ENCODE measurements at places on chromosomes 4 and X.

- DNase-seq, result peak; percentile 36
These were observed 39.0 kb downstream of the ENPEP start for GRCh38 chr4:110514889-110515479.

- DNase-seq, result peak; percentile 52
These were observed 260.9 kb downstream of the GLUD2 start for GRCh38 chrX:121308276-121308805.

DNA sequence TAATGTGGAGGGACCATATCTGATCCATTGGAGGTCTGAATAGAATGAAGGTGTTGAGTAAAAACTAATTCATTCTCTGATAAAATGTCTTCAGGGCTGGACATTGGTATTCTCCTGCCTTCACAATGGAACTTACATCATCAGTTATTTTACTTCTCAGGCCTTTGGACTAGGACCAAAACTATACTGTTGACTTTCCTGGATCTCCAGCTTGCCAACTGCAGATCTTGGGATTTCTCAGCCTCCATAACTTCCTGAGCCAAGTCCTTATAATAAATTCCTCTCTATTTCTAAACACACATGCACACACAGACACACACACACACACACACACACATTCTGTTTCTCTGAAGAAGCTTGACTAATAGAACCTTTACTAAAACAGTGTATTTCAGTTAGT is 1858.6 kb upstream of the ADGRL3 start:
- DNase-seq, result no peak

DNA sequence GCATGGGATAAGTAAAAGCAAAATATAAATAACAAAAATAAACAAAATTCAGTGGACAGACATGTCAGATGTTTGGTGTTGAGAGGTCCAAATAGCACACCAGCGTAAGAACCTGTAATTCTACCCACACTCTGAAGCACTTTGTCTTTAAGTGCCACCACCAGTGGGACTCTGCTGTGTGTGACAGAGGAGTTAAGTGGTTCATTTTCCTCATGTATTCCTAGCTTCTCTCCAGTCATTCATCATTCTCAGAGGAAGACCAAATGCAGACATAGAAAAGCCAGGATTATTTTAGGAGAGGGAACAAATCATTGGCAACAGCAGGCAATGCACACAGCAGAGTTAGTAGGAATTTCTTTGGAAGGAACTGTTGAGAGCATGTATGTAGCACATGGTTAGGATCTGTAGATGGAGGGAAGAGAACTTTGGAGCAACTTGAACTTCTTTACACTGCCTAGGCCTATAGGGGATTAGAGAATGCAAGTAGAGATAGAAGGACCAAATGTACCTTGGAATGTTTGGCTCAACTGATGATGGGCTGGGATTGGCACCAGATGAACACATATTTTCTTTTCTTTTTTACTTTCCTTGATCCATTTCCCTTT is 43.0 kb upstream of the ARHGAP24 start:
- no peak for DNase-seq

DNA sequence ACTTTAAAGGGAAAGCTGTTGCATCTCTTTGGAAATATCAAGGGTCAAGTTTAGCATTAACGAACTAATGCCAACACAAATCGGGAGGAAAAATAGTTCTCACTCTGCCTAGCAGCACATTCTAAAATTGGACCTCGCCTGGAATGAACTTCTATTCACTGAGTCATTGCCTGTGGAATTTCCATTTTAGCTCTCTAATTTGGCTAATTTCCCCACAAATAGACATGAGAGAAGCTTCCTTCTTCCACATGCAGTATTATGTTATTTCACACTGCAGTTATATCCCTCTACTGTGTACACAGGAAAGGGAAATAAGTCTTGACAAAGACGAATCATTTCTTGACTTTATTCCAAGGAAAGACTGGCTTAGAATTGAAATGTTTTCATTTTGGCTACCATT is 9.3 kb downstream of the ZXDA start:
- no peak for DNase-seq

- no peak for DNase-seq
These were observed 153.8 kb downstream of the AREG start for GRCh38 chr4:74598611-74599325.

DNA sequence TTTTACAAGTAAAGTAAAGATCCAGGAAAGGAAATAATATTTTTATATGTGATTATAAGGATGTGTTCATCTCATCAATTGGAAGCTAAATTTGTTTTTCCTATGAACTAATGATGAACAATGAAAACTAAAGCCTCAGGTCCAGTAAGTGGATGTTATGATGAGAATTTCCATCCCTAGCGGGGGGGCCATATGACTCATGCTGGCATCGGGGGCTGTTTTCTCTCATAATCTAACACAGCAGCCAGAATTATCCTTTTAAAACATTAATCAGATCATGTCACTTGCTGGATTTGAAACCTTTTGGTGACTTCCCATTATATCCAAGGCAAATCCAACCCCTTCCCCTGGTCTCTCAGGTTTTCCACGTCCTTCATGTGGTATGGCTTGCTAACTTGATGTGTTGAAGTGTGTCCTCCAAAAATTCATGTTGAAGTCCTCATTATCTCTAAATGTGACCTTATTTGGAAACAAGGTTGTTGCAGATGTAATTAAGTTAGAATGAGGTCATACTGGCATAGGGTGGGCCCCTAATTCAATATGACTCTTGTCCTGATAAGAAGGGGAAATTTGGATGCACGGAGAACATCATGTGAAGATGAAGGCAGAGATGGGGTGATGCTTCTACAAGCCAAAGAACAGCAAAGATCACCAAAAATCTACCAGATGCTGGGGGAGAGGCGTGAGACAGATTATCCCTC is 96.8 kb downstream of the AKAP4 start:
- DNase-seq, result no peak

- no peak for DNase-seq
These were observed 196.5 kb downstream of the BMPR1B start for GRCh38 chr4:94954251-94954650.

- DNase-seq, result no peak
These were observed 7.7 kb upstream of the STK32B start for GRCh38 chr4:5043579-5043978.

GRCh38 chr4:94882756-94883155 is 125.0 kb downstream of the BMPR1B start:
- DNase-seq, result no peak

DNA sequence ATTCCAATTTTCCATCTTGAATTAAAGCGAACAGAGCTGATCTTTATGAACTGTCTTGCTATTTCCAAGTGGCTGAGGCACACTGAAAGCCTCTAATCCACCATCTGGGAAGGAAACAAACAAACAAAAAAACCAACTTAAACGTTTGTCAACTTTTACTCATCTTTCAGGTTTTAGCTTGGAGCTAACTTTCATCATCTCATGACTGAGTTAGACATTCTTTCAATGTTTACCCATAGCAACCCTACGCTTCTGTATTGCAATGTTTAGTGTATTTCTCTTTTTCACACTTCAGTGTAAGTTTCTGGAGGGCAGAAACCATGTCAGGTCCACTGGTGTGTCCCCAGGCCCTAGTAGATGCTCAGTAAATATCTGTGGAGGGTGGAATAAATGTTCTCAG is 343.8 kb downstream of the GBA3 start:
- DNase-seq, result no peak

GRCh38 chr4:115145393-115146160 is 32.2 kb upstream of the NDST4 start:
- DNase-seq, result no peak

DNA sequence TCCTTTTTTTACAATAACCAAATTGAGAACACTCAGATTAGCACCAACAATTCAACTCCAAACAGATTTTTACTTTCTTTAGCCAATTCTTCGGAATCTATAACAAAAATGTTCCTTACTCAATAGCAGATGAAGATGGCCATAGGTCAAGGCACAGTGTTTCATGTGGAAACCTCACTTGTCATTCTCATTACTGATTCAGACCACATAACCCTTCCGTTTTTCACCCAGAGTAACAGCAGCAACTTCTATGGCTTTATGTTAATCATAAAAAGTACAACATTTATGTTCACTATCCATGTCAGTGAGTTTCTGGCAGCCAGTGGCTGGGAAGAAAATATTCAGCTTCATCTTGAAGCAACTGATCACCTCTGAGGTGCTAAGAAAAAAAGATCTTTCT is 358.3 kb upstream of the TECRL start:
- no peak for DNase-seq

- no peak for DNase-seq
These were observed 269.3 kb downstream of the DHX15 start for GRCh38 chr4:24315056-24315455.

DNA sequence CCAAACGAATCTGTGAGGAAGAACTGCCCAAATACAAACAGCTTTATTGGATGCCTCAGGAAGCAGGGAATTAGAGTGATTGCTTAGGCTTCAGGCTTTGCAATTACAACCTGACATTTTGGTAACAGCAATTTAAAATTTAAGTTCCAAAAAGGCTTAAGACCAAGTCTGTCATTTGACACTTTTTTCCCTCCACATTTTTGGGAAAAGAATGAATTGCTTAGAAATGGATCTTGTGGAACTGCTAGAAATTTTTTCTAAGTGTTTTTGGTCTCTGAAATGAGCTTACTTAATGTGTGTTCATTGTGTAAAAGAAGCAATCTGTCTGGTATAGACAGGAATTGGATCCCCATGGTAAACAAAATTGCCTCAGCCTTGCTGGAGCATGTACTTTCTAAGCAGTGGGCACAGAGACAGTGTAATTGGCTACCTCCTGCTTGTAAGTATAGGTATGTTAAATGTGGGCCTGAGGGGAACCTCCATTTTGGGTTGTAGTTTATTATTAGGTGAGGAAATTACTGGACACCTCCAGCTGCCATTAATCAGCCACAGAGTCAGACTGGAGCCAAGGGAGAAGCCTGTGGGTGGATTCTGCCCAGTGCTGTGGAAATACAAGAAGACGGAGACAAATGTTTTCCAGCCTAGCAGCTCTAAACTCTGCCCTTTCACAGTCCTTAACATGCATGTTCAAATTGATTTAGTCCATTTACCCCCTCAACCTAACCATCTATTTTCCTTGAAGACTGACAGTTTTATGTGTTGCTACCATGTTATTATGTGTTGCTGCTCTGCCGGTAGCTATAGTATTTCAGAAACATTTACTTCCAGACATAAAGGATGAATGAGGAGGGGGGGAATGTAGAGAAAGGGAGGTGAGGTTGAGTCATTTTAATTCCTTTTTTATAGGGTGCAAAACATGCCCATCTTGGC is 473.0 kb downstream of the SPRY1 start:
- no peak for DNase-seq

- no peak for DNase-seq
These were observed 7.3 kb downstream of the SOD3 start for GRCh38 chr4:24802648-24803047.

DNA sequence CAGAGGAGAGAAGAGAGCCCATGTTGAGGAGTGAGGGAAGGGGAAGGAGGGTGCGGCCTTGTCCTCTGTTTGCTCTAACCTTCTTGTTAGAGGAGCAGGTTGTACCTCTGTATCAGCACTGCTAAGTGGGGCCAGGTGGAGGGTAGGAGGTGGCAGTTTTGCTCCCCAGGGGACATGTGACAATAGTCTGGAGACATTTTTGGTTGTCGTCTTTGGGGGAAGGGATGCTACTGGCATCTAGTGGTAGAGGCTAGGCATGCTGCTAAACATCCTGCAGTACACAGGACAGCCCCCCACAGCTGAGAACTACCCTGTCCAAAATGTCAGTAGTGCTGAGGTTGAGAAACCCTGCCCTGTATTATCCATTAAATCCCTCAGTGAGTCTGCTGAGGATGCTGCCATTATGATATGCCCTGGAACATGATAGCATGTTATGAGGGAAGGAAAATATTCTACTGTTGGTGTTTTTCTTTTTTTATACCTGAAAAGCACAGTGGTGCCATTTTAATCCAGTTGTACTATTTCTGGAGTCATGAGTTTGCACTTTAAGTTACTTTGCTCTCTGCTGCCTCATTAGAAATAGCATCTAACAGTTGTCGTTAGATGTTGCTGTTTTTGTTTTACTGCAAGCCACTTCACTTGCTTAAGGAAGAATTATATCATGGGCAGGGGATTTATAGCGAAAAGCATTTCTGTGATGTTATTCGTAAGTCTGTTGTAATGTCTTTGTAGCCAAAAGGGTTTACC is 90.6 kb downstream of the LRP2BP start:
- peak; percentile 67 for DNase-seq

DNA sequence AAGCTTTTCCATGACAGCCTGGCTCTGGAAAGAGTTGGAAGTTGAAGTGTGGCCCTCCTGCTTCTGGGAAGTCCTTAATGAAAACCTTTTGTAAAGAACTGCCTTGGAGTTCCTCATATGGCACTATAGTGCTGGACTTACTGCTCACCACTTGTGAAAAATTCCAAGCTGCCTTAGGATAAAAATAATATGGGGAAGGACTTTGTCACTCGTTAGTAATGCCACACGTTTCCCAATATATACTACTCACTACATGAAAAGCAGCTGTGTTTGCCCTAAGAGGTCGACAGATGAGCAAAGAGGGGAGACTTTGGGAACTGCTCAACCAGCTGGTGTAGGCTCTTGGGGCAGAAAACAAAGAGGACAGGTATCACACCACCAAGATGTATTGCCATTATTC is 11.7 kb downstream of the OPHN1 start:
- no peak for DNase-seq

DNA sequence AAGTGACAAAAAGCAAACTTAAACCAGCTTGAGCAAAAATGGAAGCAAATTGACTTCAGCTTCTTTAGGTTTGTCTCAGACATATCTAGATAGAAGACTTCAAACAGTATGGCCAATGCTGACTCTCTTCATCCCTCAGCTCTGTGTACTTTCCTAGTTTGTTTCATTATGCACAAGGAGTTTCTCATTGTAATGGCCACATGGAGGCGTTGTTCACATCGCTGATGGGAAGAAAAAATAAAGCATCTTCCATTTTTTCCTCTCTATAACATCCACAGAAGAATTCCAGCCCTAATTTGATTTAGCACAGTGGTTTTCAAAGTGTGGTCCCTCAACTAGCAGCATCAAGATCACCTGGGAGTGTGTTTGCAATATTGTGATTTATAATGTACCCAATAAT is 397.5 kb upstream of the PRKX start:
- DNase-seq, result no peak
